ENCODE measurements at places on chromosomes 4 and X.

- no peak for DNase-seq
Measured at GRCh38 chr4:165443276-165443675, 64.5 kb downstream of the CPE start.

GRCh38 chr4:102449751-102450352, 51.3 kb upstream of the NFKB1 start:
- DNase-seq = no peak

- no peak for DNase-seq
Measured at GRCh38 chr4:55251342-55251741, 94.7 kb upstream of the SRD5A3 start.

DNA sequence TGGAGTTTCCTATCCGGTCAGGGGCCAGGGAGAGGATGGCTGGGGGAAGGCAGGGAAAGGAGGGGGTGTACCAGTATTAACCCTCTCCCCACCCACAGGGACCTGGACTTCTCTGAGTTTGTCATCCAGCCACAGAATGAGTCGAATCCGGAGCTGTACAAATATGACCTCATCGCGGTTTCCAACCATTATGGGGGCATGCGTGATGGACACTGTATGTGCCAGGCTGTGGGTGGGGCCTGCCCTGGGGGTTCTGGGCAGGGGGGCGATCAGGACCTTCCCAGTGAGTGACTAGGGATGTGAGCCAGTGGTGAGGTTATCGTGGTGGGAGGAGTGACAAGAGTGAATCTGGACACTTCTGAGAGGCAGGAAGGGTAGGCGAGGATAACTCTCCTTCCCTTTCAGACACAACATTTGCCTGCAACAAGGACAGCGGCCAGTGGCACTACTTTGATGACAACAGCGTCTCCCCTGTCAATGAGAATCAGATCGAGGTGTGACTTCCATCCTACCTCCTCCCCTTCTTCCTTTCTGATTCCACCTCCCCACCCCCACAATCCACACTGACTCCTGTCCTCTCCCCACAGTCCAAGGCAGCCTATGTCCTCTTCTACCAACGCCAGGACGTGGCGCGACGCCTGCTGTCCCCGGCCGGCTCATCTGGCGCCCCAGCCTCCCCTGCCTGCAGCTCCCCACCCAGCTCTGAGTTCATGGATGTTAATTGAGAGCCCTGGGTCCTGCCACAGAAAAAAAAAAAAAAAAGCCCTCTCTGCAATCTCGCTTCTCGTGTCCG, 14.6 kb downstream of the USP11 start:
- DNase-seq = no peak

DNA sequence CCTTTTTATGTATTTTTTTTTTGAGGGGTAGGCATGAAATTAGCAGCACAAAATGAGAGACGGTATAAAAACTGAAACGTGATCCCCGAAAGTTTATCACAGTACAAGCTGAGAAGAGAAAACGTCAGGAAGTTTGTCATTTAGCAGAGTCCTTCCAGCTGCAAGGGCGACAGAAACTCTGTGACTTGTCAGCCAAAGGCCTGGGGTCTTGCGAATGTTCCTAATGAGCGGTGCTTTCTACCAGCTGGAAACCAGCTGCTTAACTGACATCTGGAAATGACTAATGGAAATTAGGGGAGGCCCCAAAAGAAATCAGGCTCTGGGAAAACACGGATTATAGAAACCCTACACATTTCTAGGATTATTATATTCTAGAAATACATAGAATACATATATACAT, 66.5 kb downstream of the CHRNA9 start:
- no peak for DNase-seq

GRCh38 chrX:137031517-137032340, 2.1 kb downstream of the GPR101 start:
- DNase-seq = no peak

DNA sequence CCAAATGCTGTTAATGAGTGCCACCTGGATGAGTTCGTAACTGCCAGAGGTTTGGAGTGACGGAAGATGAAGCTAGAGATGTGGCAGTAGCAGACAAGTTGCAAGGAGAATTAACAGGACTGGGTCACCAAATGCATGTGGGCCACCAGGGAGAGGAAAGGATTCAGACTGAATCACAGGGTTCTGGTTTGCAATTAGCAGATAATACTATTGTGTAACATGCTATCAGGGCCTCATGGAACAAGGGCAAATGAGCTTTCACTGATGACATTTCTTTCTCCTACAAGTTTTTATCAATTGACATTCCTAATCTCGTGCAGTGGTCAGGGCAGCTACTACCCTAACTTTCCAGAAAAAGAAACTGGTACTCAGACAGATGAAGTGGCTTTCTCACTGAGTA, 21.4 kb downstream of the GAB3 start:
- no peak for DNase-seq

GRCh38 chr4:184815046-184815877, 10.5 kb downstream of the ACSL1 start:
- DNase-seq = no peak

DNA sequence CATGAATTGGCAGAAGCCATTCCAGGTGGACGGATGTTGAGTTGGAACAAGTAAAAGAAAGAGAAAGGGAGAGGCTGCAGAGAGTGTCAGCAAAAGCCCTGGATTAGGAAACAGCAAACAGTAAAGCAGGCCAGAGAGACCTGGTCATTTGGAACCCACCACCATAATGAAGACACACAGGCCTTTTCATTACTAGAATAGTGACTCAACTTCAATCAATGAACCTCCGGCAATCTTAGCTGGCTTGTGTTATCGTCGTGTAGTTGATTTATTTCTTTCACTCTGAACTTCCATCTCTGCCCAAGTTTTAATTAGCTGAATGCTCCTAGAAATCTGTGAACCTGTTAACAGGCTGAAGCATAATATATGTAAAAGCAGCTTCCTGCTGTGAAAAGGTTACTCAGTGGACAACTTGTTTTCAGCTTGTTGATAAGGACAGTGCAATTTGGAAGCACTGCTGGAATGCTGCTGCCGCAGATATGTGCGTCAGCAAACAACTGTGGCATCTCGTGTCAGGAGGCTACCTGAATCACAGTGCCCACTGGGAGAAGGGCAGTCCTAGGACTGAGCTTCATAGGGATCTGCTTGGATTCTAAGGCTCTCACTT, 68.8 kb downstream of the SPANXN4 start:
- no peak for DNase-seq

DNA sequence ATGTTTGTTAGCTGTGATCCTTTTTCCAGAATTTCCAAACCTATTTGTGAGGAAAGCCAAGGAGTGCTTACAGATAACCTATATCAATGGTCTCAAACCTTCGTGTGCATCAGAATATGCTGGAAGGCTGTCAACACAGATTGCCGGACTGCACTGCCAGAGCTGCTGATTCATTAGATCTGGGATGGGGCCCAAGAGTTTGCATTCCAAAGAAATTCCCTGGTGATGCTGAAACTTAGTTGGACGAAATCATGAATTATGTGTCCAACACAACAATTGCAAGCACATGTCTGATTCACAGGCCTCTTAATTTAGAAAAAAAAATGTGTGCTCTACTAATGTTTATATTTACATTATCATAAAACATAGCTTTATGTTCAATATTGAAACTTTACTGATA, 544.0 kb upstream of the AMOT start:
- DNase-seq = no peak

GRCh38 chr4:147286846-147287587, 193.9 kb upstream of the EDNRA start:
- DNase-seq = no peak

GRCh38 chrX:74613370-74614092, 893 bp downstream of the RLIM start:
- DNase-seq = no peak

DNA sequence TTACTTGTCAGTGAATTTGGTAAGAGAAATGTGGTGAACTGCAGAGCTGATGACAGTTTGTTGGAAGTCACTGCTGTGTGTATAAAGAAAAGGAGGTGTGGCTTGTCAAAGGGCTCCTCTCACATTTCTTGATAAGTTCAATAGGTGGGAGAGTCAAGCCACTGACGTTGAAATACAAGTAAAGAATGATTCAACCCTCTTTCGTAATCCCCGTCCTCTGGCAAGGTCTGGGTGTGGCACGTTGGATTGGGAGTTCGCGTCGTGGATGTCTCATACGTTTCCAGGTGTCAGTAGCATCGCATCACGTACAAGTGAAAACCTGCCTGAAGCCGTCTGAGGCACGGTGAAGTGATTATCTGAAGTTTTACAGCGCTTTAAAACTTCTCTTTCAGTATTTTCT, 76.4 kb downstream of the EGF start:
- DNase-seq = no peak

- no peak for DNase-seq
Measured at GRCh38 chr4:184459413-184459812, 14.9 kb downstream of the IRF2 start.

DNA sequence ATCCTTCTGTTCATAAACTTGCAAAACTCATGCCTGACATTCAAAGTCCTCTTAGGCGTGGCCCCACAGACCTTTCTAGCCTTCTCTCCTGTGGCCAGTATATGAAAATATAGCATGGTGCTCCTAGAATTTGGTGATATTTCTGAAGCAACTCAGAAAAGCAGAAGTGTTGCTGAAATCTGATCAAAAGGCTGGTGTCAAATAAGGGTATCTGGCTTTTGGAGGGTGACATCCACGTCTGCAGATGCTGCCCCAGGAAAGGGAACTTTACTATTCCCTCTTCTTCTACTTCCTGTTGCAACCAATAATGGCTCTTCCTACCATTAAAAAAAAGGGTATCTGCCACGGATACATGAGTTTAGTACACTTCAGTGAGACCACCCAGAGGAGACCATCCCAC, 83.9 kb upstream of the RPS6KA3 start:
- no peak for DNase-seq

DNA sequence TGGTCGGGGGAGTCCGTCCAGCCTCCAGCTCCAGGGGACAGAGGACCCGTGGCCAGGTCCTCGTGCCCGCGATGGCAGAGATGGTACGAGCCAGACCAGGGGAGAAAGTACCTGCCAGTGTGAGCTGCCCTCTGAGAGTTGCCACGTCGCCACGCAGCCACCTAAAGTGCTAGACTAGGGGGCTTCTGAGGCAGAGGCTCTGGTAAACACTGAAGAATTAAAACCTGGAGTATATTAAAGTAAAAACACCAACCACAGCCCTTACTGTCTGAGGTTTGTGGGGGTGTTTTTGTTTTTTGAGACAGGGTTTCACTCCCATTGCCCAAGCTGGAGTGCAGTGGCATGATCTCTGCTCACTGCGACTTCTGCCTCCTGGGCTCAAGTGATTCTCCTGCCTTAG, 60.1 kb upstream of the SORCS2 start:
- no peak for DNase-seq

DNA sequence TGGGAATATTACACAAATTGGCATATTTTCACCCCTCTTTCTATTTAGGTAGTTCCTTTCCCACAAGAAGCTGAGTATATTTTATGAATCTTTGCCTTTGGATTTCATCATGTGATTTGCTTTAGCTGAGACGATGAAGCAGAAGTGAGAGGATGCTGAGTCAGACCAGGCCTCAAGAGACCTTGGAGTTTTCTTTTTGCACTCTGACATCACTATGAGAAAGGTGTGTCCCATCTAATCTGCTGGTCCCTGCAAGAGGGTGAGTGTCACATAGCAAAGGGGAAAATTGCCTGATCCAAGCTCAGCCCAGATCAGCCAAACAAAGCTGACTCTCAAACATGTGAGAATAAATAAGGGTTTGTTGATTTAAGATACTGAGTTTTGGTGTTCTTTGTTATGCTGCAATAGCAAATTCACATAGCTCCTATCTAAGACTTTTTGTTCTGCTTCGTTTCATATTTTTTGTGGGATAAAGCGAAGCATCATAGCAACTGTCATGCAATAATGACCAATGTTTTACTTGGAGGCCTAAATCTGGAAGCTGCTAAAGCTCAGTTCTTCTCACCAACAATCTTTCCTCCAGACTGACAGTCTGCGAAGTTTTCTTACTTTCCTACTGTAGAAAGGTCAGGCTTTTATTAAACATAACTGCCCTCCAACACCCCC, 176.9 kb downstream of the PDHA2 start:
- DNase-seq = no peak

- DNase-seq = no peak
Measured at GRCh38 chrX:141982296-141982695, 78.6 kb downstream of the MAGEC1 start.

GRCh38 chr4:32858971-32859370, 2138.8 kb downstream of the PCDH7 start:
- no peak for DNase-seq

DNA sequence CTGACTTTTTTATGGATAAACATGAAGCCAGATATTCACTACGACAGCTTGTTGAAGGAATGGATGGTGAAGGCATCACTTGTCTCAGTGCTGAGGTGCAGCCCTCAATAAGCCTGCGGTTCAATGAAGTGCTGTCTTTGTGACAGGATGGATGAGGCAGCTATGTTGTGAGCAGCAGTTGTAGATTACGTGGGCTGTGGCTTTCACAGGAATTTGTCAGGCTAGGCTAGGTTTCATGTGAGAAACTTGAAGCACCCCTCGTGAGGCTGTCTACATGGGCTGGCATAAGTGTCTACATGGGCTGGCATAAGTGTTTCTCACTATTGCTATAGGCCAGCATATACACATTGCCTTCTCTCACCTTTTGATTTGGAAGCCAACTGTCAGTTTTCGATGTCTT, 1050.0 kb downstream of the ADGRL3 start:
- DNase-seq = no peak

DNA sequence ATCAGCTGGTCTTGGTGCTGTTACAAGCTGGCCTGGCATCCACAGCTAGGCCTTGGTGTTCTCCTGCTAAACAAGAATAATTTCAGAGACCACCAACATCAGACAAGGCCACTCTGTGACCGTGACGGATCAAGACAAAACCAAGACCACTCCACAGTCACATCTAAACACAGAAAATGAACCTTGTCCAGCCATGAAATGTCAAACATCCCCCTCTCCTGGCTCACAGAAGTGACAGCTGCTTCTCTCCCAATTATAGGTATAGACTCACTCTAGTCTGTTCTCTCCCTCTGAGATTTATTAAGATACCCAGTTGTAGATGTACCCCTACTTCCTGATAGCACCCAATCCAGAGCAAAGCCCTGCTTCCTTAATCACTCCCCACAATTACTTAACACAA, 40.4 kb downstream of the EFHC2 start:
- no peak for DNase-seq

DNA sequence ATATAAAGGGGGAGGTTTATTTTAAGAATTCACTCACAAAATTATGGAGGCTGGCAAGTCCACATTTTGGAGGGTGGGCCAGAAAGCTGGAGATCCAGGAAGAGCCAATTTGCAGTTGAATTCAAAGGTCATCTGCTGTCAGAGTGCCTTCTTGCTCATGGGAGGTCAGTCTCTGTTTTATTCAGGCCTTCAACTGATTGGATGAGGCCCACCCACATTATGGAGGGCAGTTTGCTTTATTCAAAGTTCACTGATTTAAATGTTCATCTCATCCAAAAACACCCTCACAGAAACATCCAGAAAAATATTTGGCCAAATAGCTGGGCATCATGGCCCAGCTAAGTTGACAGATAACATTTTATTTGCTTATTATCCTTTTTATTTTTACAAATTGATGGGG, 59.5 kb downstream of the SEPSECS start:
- no peak for DNase-seq

DNA sequence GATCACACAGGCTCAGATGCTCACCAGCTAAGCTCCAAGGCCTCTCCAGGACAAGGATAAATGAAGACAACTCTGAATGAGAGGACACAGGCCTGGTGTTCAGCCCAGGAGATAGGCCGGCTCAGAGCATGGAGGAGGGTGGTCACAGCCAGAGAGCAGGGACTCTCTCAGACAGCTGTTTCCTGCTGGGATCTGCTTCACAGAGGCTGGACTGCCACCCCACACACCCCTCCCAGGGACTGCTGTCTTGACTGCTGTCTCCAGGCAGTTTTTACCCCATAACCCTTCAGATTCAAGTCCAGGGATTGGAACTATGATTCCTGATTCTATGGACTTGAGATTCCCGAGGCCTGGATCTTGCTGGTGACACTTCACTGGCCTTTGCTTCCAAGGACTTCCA, 89.0 kb downstream of the SMIM20 start:
- no peak for DNase-seq
